ENCODE measurements at places on chromosomes 16 and 17. TPM values are rescaled to one million over a fixed set of nuclear protein-coding genes. Genes with fewer than 3 reads are reported as not detected.
A peak's percentile ranks its signal among the peaks of the same experiment; 100 is the strongest.

- DNase-seq, result no peak
Measured at GRCh38 chr16:27566417-27566816, 16.5 kb downstream of the KATNIP start.

DNA sequence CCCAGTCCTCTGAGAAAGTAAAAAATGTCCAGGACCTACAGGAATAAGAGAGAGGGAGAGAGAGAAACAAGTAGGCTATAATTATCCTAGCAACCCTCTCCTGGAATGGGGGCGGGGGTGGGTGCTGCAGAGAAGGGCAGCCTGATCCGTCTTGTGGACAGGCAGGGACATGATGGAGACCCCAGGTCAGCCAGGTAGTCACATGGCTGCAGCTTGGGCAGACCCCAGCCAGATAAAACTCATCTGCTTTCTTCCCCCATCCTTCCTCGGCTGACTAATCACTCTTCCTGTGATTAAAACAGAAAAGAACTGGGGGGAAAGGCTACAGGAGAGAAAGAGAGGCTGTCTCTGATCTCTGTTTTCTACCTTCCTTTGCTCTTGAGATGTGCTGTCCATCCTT, 32.6 kb downstream of the COPZ2 start:
- DNase-seq, result no peak

DNA sequence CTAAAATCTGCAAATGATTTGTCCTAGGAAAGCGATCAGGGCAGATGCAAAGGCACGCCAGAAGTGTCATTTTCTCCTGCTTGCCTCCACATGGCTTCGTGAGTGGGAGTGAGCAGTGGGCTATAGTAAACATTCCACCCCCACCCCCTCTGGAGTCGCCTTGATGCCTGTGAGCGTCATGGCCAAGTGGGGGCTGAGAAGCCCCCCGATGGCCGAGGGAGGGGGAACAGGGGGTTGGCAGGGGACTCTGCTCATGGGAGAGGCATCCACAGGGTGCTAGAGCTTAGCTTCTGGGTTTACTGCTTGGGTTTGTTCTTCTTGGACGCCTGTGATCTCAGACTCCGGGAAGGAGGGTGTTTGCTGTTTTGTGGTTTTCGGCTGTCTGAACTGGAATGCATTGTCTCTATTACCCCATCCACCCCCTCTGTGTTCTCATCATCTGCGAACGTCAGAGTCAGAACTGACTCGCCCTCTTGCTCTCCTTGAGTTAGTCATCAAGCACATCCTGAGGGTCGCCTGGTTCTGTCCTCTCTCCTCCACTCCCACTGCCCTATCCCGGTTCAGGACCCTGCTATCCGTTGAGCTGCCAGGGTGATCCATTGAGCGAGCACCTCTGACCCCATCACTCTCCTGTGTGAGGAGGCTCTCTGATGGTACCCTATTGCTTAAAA, 15.4 kb downstream of the TNS4 start:
- peak; percentile 92 for DNase-seq

- no peak for DNase-seq
Measured at GRCh38 chr16:57036945-57037344, 47.6 kb downstream of the NLRC5 start.

Gene DNAH17
- total RNA-seq, result 0.02 TPM

Gene PITPNM3
- 0.18 TPM for total RNA-seq

Gene ABI3
- total RNA-seq, result not detected

Gene FOXJ1
- not detected for total RNA-seq

Gene CTRB1
- not detected for total RNA-seq

All from H4 (cell line).